ENCODE measurements at places on chromosomes 4 and X.

DNA sequence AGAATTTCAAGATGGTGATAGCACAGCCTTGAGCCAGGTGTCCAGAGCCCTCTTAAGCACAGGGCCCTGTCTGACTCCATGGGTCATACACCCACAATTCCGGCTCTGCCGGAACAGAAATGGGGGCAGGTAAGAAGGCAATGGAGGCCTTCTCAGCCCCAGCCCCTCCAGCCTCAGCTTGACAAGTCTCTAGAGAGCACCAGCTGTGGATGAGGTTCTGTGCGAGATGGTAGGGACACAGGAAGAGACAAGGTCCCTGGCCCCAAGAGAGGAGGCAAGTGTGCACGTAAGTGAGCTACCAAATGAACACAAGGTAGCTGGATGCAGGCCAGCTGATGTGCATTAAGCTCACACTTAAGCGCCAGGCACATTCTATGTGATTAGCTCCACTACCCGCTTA lies 2.4 kb upstream of the PRRG3 start:
- no peak for DNase-seq

DNA sequence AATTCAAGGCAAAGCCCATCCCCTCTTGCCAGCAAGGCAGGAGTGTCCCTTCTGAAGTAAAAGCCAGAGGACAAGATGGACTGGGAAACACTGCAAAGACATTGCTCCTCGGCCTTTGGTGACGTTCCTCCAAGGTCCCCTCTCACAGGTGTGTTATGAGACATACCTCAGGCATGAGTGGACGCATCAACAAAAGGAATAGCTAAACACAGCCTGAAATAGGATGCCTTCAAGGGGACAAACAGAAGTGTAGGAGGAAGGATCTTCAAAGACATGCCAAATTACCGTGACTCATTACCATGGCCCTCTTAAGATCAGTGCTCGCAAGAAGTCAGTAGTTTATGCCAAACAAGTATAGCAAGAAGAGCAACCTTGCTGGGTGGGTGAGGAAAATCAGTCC lies 6.0 kb upstream of the IDS start:
- DNase-seq: no peak

- DNase-seq: no peak
Observed at GRCh38 chr4:40331101-40331745, 3.9 kb upstream of the CHRNA9 start.

DNA sequence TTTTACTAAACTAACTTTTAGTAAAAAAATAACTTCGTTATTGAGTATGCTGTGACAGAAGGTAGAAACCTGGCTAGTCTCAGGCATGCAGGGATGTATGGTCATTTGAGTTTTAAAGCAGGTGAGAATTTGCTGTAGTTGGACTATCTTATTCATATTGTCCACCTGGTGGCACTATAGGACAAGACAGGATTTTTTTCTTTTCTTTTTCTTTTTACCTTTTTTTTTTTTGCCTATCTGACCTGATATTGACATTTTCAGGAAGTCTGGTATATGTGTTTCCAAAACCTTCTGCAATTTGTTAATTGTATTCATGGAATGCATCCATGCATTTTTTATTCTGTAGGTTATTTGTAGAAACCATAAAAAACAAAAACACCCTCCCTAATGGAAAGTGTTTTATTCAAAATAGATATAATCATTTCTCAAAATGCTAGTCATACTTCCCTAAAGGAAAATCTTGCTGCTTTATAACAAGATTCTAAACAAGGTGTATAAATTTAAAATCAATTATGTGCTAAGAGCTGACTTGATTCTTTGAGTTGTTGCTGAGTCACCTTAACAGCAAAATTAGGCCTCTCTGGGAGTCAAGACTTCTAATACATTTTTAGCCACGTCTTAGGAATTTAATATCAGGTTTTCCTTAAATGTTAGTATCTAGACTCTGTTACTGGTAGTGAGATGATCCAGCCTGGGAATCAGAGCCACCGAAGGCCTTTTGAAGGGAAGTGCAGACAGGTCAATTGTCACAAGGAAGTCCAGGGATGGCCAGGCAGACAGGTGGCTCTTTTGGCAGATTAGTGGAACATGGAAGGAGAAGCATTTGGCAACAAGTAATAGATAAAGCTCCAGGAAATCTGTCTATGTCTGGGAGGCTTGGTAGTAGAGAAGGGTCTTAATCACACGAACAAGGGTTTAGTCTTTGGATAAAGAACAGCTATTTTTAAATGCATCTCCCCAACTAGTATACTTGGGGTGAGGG lies 201.3 kb upstream of the GNPDA2 start:
- DNase-seq: no peak

GRCh38 chr4:138510053-138510452 lies 267.9 kb upstream of the SLC7A11 start:
- no peak for DNase-seq

- no peak for DNase-seq
Observed at GRCh38 chr4:144633215-144633614, 12.7 kb upstream of the HHIP start.

DNA sequence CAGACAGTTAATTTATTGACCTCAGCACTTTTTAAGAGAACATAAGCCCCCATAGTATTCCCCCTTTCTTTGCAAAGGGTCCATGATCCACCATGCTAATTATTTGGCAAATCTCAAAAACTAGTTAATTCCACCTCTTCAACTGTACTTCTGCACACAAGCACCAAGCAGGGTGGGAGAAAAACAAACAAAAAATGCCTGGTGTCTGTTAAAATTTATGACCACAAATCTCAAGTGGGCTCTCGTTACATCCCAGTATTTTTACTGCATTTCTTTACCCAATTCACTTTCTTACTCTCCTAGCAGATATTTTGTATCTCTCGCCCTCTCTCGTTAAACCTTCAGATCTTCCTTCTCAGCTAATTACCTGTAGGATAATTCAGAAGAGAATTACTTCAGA lies 6.1 kb downstream of the ARSJ start:
- DNase-seq: no peak

DNA sequence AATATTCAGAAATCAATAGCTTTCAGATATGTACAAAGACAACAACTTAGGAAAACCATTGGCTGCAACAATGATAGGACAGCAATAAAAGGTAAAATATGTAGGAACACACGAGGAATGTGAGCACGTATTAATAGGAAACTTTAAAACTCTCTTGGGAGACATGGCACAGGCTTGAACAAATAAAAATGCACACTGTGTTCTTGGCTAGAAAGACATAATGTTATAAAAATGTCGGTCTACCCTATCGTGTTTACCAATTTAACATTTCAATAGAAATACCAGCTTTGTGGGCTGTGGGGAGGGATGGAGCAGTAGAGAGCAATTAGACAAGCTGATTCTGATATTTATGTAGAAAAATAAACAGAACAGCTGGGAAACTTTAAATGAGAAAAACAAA lies 69.0 kb upstream of the FAM9B start:
- no peak for DNase-seq

DNA sequence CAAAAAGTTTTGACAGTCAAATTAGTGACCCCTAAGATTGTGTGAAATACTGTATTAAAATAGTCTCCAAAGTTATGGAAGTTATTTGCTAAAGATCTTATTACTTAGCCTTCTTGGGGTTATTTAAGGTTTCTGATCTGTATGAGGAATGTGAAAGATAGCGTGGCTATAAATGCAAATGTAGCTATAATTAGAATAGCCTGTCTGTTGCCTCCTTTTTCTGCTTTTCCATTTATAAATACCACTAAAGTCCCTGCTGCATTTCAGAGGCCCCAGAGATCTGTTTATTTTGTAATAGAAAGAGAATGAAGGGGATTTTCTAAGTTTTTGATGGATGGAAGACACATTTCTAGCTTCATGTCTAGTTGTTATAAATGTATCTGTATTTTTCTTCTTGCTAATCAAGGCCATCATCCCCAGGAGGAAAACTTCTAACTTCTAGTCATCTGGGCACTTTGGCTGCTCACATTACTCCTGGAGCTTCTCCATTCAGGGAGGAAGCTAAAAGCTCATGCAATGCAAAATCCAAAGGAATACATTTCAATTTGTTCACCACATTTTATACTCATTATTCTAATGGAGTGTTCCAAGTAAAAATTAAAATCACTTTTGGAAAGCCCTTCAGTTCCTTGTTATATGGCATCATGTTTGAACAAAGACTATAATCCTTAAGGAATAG lies 73.9 kb downstream of the INTS12 start:
- DNase-seq: no peak

GRCh38 chr4:115119804-115120352 lies 6.5 kb upstream of the NDST4 start:
- DNase-seq: no peak

- DNase-seq: no peak
Observed at GRCh38 chr4:17085416-17085815, 187.0 kb upstream of the LDB2 start.

GRCh38 chr4:52037689-52038102 lies 403 bp downstream of the SGCB start:
- no peak for DNase-seq

DNA sequence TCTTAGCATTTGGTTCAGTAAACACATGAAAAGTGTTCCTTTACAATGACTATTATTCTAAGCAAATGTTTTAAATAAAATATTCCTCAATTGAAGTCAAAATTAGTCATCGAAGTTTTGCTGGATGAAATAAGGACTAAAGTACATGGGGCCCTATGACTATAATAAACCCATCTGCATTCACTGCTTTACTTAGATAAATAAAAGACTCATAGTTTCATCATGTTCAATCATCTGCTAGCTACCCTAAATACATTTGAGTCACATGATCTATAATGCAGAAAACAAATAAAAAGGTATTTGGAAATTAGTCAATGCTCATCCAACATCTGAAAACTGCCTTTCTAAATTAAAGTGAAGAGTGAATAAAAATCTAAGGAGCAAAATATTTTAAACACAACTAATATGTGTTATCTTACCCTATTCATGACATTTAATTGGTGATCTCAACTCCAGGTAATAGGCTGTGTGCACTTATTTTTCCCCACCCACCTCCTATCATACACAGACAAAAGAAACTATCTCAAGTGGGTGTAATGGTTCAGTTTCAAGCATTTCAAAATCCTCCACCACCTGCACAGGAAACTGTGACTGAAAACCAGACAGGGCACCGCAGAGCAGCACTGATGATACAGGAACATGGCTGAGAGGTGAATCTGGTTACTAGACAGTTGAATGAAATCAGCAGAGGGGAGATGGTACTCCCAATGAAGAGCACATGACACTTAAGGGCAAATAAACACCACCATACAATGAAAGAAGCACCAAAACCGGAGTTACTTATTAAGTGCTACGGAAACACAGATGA lies 78.6 kb downstream of the CAMK2D start:
- peak; percentile 57 for DNase-seq
